CD4-positive, alpha-beta T cell treated with Interleukin-15 for 4 hours (primary cell): ENCODE measurements at places on chromosomes 12 and 14.
A peak's percentile ranks its signal among the peaks of the same experiment; 100 is the strongest.

GRCh38 chr12:122837306-122838265 lies 2.3 kb downstream of the HIP1R start:
- DNase-seq: no peak

DNA sequence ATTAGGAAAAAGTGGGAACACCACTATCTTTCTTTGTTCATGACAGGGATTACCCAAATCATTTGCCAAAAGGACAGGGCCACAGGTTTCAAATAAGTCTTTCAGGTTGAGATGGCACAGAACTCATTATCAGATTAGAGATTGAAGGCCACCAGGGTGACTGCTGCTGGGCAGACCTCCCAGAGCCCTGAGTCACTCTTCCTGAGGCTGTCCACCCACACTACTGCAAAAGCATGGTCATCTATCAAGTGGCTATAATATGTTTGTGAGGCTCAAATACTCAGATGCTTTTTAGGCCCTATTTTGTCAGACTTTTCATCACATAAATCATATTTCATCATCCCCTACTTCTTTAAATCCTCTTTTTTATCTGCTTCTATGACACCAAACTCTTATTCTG lies 155.3 kb upstream of the CCDC196 start:
- DNase-seq: no peak

GRCh38 chr12:6996040-6996441 lies 22.2 kb downstream of the LPCAT3 start:
- DNase-seq: no peak

- no peak for DNase-seq
Measured at GRCh38 chr12:50052964-50053363, 4.4 kb upstream of the ASIC1 start.

DNA sequence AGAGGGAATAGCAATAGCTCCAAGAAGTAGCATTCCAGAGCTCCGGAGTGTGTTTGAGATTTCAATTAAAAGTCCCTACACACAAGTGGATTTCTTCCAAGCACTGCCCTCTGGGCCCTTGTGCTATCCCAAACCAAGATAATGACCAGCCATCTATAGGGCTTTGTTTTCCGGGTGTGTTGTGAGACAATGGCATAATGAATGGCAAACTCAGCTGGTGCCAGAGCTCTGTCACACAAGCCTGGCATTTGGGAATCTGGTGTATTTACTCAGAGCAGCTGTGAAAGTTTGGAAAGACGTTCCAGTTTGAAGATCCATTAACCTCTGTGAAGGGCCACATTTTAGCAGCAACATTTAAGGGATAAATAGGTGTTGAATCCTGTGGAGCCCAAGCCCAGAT lies 61.2 kb upstream of the TMTC2 start:
- no peak for DNase-seq

GRCh38 chr14:77804592-77804991 lies 4.7 kb downstream of the ADCK1 start:
- peak; percentile 14 for DNase-seq

- no peak for DNase-seq
Measured at GRCh38 chr14:63483315-63483714, 59.9 kb downstream of the PPP2R5E start.

- no peak for DNase-seq
Measured at GRCh38 chr14:62734831-62735230, 310.4 kb downstream of the KCNH5 start.

DNA sequence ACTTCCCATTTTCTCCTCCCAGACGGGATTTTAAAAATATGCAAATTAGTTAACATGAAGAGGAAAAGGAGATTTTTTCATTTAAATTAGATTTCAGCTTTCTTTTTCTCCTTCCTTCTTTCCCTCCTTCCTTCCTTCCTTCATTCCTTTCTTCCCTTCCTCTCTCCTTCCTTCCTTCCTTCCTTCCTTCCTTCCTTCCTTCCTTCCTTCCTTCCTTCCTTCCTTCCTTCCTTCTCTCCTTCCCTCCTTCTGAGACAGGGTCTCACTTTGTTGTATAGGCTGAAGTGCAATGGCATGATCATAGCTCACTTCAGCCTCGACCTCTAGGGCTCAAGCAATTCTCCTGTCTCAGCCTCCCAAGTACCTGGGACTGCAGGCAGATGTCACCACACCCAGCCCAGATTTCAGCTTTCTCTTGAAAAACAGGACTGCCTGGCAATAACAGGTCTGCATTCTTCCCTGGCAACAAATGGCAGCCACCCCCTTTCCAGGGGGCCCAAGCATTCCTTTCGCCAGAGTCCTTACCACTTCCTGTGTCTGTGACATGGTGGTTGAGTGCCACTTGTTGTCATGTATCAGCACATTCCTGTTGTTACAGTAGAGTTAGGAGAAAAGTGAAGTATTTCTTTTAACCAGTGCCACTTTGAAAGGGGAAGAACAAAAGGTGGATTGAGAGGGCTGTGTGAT lies 119.1 kb downstream of the PTPN11 start:
- DNase-seq: no peak

DNA sequence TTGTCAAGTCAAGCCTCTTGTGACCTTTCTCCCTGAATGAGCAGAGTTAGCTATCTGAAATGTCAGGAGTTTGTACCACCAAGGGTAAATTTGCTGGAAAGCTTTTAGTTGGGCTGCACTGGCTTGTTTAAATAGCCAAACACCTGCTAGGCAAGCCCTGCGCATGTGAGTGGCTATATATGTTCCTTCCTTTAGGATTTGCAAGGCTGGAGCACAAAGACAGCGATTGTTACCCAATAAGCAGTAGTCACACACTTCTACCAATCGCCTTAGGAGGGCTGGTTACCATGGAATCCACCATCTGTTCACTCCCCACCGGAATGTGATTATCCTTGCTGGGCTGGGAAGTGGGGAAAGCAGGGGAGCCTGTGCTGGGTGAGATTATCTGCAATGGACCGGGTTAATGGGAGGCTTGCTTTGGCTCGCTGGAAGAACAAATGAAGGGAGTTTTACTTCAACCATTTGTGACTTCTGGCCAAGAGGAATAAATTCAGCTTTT lies 102.5 kb downstream of the FGD4 start:
- no peak for DNase-seq

DNA sequence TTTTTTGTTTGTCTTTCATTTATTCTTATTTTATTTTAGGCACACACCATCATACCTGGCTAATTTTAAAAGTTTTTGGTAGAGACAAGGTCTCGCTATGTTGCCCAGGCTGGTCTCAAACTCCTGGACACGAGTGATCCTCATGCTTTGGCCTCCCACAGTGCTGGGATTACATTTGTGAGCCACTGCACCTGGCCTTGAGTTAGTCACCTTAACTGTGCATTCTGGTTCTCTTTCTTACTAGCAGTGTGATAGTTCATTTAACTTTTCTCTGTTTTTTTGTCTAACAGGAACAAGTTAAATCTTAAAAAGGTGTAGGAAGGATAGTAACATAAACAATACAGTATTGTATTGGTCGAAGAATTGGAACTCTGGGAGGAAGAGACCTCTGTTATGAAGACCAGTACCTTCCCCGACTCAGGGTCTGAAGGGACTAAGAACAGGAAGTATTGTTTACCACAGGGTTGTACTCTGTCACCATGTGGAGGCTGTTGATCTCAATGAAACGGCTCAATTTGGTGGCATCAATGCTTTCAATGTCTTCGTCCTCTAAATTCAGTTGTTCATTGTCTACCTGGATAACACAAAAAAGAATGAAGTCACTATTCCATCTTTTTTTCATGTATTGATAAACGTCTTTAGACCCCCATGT lies 17.7 kb downstream of the ERP27 start:
- peak; percentile 17 for DNase-seq

- DNase-seq: peak; percentile 54
Measured at GRCh38 chr12:64633940-64634337, 23.6 kb downstream of the RASSF3 start.

GRCh38 chr14:77041881-77042545 lies 13.5 kb upstream of the IRF2BPL start:
- no peak for DNase-seq

DNA sequence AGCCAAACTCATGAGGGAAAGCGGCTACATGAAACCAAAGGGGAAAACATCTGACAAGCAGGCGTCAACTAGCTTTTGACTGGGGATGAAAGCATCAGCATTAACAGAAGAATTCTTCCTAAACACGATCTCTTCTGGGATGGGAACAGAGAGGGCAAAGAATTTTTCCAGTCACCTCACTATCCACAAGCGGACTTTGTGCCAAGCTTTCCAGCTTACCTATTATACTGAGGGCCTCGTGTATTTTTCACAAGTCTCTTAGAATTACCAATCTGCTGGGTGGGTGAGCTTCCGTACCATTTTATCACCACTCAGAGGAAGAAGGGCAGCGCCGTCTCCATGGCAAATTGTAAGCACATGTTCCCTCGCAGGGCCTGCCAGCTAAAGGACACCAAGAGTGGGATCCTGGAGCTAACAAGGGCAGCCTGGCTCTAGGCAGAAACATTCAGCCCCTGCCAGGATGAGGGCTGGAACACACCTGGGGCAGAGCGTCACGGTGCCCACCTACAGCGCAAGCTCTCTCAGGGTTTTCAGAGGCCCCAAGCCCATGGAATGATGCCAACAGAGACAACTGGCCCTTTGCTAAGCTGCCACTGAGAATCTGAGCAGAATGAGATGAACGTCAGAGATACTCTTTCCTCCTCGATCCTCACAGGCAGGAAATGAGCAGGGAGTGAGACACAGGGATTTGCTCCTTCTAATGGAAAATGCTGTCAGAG lies 74.6 kb downstream of the CHGA start:
- no peak for DNase-seq

DNA sequence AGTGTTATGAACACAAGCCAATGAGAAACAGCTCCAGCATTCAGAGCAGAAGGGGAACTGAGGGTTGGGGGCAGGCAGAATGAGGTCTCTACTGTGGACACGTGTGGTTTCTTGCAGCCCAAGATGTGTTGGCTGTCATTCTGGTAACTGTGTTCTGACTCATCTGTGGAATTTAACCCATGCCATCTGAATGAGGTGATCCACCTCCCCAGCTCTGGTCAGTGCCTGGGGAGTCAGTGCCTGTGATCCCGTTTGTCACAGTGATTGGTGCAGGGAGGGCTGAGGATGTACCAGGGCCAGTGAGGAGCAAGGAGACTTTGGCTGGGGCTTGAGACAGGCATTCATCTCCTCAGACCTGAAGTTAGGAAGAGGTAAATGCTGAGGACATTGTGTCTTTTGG lies 216.8 kb downstream of the MSRB3 start:
- no peak for DNase-seq

GRCh38 chr14:92263681-92264080 lies 59.3 kb upstream of the SLC24A4 start:
- DNase-seq: no peak

DNA sequence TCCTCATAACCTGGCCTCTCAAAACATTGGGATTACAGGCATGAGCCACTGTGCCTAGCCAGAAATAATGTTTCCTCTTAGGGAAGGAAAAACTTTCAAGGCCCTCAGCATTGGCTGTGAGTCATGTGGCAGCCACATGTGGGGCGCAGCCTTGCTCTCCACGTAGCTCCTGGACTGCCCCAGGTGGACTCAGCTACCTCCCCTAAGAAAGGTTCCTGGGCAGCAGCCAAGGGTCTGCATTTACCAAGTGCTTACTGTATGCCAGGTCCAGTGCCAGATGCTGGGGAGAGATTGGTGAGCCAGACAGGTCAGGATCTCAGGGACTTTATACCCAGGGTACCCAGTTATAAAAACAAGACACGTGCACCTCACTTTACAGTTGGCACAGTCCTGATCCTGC lies 3.7 kb upstream of the TRPV4 start:
- no peak for DNase-seq

DNA sequence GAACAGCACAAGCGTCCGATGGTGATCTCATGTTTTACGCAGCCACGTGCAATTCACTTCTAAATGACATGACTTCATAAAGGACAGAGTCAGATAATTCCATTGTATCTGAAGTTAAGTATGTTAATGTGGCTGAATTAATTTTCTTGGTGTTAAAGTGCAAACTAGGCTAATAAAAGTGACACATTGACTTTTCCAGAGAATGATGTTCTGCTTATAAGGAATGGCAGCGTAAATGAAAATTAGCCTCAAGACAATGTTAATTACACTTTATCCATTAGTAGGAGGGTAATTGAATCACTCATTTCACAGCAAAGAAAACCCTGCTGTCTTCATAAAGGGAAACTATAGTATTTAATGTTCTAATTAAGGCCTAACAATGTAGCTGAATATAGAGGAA lies 426.5 kb downstream of the GLT1D1 start:
- DNase-seq: no peak

- peak; percentile 52 for DNase-seq
Measured at GRCh38 chr14:91396959-91397815, 20.4 kb downstream of the CCDC88C start.

GRCh38 chr14:100387450-100387849 lies 64.3 kb downstream of the SLC25A47 start:
- DNase-seq: no peak

DNA sequence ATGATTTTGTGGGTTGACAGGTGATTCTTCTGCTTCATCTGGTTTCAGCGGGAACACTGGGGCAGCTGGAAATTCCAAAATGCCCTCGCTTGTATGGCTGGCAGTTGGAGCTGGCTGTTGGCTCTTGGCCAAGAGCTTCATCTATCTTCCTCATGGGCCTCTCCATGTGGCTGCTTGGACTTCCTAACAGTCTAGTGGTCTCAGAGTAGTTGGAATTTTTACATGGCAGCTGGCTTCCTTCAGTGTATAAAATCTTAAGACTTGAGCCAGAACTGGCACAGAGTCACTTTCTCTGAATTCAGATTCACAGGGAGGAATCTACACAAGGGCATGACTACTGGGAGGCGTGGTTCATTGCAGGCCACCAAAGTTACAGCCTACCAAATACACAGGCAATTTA lies 204.9 kb upstream of the RMST start:
- DNase-seq: no peak
